ENCODE measurements at places on chromosomes 6 and 20.

- no peak for DNase-seq
Measured at GRCh38 chr6:147467886-147468285, 40.6 kb upstream of the SAMD5 start.

DNA sequence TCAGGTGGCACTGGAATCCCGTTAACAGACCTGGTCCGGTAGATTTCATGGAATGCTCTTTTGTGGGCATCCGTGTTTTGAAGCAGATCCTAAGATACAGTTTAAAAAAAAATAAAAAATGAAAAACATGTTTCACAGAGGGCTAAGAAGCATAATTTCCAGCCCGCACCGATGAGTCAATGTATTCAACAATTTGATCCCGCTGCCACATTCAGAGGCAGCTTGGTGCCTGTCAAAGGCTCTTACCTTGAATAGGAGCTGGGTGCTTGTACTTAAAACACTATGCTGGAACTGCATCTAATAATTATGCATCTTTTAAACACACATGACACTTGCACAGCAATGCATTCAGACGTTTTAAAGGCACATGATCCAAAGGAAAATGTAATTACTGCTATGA lies 164.8 kb downstream of the SYNE1 start:
- DNase-seq: no peak

- DNase-seq: no peak
Measured at GRCh38 chr20:53287357-53288042, 306.1 kb downstream of the ZNF217 start.

DNA sequence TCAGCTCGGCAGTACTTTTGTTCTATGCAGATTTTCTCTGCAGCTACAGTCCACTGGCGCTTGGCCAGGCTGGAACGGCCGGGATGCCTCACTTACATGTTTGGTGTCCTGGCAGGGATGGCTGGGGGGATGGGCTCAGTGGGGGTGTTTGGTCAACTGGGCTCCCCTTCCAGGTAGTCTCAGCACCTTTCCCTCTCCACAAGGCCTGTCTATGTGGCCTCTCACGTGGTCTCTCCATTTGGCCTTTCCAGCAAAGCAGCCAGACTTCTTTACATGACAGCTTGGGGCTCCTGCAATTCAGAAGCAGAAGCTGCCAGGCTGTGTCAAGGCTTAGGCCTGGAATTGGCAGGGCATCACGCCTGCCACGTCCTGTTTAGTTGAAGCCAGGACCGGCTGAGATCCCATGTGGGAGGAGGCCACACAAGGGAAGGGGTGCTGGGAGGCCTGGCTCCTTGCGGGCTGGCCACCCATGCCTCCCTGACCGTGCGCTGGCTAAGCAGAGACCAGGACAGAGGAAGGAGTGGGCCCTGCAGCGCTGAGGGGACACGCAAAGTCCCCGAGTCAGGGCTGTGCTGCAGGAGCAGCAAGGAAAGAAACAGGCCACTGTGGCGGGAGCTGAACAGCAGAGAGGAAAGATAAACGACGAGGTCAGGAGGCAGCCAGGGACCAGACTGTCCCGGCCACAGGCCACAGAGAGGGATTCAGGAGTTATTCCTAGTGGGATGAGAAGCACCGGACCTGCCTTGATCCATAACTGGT lies 38.9 kb downstream of the MGME1 start:
- no peak for DNase-seq

DNA sequence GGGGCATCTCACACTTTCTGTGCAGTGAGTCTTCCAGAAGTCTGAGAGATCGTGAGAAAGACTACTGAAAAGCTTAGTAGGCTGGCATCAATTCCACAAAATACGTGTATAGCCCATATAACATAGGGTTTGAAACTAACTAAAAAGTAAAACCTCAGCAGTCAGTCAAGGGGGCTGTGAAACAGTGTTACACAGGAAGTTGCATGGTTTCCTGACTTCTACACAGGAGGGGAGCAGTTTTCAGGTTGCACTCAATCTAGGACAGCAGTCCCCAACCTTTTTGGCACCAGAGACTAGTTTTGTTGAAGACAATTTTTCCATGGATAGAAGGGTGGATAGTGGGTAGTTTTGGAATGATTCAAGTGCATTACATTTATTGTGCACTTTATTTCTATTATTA lies 4.7 kb upstream of the LY86 start:
- no peak for DNase-seq

DNA sequence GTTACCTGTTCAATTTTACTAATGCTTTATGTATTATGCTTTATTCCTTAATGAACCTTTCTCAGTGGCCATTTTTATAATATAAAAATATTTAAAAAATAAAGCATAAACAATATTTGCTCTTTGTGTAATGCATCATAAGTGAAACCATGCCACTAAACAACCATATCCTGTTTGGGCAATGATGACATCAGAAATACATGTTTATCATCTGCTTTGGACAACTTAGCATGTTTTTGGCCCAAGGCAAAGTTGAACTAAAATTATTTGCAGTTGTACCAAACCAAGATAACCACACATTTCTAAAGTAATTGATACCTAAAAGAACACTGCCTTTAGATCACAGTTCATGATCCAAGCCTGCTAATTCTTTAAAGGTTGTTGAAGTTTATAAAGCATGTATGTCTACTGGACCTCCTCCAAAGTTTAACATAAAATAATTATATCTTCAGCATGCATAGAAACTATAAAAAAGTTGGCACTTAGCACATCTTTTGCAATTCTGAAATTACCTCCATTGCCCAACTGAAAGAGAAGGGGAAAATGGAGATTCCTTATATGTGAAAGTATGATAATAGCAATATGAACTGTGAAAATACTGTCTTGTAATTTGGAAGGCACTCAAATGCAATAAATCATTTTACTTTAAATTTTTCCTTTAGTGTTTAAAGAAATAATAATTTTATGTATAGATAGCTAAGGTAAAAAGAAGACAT lies 325.6 kb upstream of the RUNX2 start:
- no peak for DNase-seq

DNA sequence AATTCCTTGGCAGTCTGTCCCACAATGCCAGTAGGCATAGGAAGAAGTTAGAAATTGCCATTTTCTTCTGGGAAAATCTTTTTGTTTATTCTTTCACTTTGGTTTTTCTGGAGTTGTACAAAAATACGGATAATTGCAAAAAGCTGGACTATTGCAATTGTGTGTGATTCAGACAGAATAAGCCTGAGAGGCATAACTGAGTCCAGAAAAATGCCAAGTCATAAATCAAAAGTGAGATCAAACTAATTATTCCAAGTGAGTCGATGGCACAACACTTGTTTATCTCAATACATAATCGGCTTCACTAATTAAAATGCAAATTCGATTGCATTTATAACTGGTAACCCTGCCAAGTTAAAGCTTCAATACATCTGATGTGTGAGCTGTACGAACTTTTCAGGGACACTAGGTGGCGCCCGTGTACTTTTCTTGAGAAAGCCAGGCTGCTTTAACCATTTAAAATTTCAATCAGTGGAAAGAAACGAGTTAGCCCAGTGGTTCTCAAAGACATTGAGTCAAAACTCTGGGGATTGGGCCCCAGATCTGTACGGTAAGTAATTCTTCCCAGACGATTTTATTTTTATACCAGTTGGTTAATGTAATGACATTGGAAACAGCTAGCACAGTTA lies 102.6 kb downstream of the LAMP5 start:
- peak; percentile 36 for DNase-seq

DNA sequence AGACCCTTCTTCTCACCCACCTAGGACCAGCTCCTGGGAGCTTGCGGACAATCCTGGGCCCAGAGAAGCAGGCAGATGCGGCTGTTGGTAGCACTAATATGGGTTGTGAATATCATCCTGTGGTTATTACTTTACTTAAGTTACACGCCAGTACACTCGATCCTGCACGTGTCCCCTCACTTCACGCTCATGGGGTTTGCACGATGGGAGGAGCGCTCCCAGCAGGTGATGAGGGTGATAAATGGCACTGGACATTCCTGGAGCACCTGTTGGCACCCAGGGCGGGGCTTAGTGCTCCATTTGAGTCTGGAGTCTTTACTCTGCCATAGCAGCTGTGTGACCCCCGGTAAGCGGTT lies 335.1 kb downstream of the PREX1 start:
- no peak for DNase-seq

GRCh38 chr20:24328901-24329300 lies 140.5 kb upstream of the SYNDIG1 start:
- no peak for DNase-seq

DNA sequence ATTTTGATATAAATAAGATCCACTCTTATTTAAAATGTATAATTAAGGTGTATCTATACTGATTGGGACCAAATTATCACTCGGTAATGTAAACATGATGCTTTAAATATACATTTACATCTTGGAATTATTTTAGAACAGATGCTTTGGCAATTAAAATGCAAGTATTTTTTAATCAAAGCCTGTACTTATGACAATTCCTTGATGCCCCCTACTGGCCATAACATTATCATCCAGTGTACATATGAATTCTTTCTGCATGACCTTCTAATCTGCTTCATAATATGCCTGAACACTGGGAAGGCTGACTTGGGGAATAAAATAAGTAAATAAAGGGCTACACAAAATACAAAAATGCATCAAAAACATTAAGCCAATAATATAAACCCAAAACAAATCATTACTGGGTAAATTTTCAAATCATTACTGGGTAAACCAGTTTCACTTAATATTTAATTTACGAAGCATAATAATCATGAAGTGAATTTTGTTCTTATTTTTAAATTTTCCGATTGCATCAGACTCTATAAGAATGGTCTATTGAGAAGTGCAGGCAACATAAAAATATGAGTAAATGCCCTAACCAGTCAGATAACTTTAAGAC lies 65.1 kb downstream of the CGA start:
- DNase-seq: no peak

DNA sequence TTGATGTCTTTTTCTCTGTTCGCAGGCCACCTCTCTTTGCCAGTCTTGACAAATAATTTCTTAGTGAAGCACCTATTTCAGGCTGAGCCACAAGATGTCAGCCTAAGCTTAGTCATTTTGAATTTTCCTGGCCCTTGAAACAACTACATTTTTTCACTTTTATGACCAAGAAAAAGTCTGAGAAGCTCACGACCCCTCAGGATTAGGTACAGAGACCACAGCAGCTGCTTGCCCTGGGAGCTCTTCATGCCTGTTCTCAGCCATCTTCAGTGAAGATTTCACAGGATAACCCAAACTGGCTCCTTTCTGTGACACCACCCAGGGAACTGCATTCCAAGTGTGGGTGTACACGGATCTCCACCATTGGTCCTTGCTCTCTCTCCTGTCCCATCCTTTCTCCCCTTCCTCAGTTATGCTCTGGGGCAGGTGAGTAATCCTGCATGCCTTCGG lies 38.4 kb upstream of the SPTLC3 start:
- no peak for DNase-seq

DNA sequence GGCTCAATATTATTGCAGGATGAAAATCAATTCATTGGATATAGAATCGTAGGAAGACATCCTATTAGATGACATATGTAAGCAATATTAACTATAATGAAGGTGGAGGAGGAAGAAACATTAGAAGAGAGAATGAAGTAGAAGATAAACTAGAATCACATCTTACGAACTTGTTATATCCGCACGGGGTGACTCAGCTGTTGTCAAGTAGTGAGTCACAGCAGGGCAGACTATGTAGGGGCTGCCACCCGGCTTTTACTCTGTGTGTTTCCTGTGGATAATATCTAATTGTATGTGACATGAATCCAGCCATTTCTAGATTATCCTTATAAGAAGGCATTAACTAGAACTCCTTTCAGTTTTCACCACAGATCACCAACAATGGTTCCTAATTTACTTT lies 520.2 kb downstream of the DOK5 start:
- DNase-seq: no peak

GRCh38 chr6:25056130-25056529 lies 120.4 kb upstream of the RIPOR2 start:
- DNase-seq: no peak

DNA sequence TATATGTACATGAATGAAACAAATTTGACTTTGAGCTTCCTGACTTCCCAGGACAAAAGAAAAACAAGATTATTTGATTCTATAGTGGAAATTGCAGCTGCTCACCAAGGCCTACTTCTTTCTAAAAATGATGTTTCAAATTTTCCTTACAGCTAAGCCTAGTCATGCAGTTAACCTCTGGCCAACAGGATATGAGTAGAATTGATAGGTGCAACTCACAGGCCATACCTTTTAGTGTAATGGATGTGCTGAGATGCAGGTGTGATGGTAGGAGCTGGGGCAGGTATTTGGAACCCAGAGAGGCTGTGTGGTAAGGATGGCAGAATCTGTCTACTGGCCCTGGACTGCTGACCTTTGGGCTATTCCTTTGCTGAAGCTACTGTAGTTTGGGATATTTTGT lies 230.9 kb upstream of the PREP start:
- no peak for DNase-seq

DNA sequence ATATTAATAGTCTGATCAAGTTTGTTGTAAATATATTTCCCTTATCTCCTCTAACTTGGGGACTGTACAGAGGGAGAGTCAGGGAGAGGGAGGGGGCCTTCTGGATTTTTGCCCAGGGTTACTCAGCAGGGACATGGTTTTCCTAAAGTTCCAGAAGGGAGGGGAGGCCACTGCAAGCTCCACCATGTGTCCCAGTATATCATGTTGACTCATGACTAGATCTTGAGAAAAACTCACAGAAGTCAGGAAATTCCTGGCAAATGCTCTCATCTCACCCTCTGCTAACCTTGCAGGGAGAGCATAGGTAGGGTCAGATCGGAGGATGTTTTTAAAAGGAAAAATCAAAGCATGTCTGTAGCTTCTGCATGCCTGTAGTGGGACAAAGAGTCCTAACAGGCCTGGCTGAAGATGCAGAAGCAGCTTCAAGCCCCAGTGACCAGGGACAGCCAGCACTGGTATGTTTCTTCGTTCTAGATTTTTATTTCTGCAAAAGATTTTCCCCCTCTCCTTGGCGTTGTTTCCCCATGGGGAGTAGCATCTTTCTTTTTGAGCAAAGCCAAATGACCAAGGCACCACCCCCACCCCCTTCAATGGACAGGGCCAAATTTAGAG lies 272.9 kb upstream of the SUPT3H start:
- DNase-seq: no peak

- DNase-seq: no peak
Measured at GRCh38 chr6:47665112-47665511, 33.3 kb upstream of the ADGRF4 start.

GRCh38 chr20:8844179-8844578 lies 224.7 kb upstream of the PLCB4 start:
- no peak for DNase-seq

- DNase-seq: no peak
Measured at GRCh38 chr6:91088515-91088914, 501.6 kb upstream of the MAP3K7 start.

DNA sequence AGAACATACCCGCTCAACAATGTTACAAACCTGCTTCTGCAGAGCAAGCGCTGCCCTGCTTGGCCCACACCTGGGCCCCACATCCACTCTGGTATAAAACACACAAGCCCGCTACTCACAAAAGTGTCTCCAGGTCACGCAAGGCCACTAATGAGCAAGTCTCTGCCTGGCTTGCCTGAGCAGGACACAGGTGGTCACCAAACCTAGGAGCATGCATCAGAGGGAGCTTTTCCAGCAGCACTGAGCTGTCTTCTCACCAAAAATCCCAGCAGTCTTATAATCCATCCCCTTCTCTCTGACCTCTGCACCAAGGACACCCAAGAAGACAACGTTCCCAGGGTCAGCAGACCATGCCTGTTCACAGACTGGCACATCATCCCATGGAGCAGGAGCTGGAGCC lies 100.8 kb downstream of the DLL1 start:
- no peak for DNase-seq

GRCh38 chr6:1136415-1136774 lies 175.5 kb upstream of the FOXQ1 start:
- DNase-seq: no peak

Measured in SIG-M5 (cell line).